ENCODE measurements at places on chromosomes 5 and 9. TPM values are rescaled to one million over a fixed set of nuclear protein-coding genes. Genes with fewer than 3 reads are reported as not detected.

Gene TAS2R1
- total RNA-seq = not detected

Gene CA9
- 2.2 TPM for total RNA-seq

Gene SMIM33
- total RNA-seq = not detected

Gene CCL28
- total RNA-seq = 4.3 TPM

Gene RIMOC1
- total RNA-seq = 16.3 TPM

Gene CSF2
- not detected for total RNA-seq

Gene ECM2
- total RNA-seq = 77.1 TPM
